ENCODE measurements at places on chromosomes 12 and 14. TPM values are rescaled to one million over a fixed set of nuclear protein-coding genes. Genes with fewer than 3 reads are reported as not detected.

The AQP2 gene
- not detected for polyA plus RNA-seq

DNA sequence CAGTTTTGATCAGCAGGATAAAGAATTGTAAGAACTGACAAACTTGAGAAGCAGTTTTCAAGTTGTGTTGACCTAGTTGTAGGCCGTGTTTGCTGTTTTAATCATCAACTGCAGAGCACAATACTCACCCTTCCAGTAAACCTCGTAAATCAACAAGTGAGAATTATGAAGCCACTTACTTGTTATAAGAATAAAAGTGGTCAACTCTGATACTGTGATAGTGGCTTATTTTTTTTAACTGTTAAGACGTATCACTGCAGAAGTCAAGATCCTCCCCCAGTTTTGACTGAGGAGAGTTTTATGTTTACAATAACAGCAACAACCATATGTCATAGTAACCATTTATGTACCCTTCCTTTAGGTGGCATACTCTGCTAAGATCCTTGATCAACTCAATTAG lies 100.8 kb upstream of the DACT1 start:
- no peak overlapping the region for H3K27ac ChIP-seq
- no peaks in the 10 kb centered on the region for H3K4me1 ChIP-seq
- no peaks in the 10 kb centered on the region for H3K36me3 ChIP-seq
- H3K4me3 ChIP-seq, result no peak overlapping the region
- no peaks in the 10 kb centered on the region for H3K27me3 ChIP-seq
- DNase-seq, result no peak

DNA sequence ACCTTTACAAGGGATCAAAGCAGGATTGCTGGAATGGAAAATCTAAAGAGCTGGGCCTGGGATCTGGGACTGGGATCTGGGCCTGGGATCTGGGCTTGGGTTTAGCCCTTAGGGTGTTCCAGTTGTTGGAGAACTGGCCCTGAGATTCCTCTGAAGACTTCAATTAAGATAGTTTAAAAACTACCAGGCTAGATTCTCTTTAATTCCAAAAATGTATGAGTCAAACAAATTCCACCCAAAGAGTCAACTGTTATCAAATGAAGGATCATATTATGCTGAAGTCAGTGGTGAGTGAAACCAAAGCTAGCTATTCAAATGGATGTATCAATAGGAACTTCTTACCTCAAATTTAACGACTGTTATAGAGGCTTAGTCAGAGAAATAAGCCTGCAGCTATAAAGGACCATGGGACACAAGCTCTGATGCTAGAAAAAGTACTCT lies 40.5 kb downstream of the LIMA1 start:
- H3K36me3 ChIP-seq, result peaks cover 3% of the 10 kb centered on the region
- DNase-seq, result no peak
- H3K4me3 ChIP-seq, result no peak overlapping the region
- peaks cover 42% of the 10 kb centered on the region for H3K4me1 ChIP-seq

DNA sequence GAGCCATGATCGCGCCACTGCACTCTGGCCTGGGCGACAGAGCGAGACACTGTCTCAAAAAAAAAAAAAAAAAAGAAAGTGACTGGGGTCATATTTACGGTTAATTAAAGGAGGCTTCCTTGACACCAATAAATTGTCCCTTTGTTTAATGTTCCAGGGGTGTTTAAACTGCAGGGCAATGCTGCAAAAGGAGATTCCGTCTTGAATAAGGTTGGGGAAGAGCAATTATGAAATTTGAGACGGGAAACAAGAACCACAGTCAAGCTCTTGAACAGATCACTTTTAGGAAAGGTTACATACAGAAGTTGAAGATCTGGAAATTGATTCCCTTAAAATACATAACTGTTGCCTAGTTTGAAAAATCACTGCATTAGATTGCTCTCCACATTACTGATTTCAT lies 292.9 kb downstream of the DAD1 start:
- peaks cover 26% of the 10 kb centered on the region for H3K4me1 ChIP-seq
- no peak for DNase-seq
- H3K27me3 ChIP-seq, result no peaks in the 10 kb centered on the region

DNA sequence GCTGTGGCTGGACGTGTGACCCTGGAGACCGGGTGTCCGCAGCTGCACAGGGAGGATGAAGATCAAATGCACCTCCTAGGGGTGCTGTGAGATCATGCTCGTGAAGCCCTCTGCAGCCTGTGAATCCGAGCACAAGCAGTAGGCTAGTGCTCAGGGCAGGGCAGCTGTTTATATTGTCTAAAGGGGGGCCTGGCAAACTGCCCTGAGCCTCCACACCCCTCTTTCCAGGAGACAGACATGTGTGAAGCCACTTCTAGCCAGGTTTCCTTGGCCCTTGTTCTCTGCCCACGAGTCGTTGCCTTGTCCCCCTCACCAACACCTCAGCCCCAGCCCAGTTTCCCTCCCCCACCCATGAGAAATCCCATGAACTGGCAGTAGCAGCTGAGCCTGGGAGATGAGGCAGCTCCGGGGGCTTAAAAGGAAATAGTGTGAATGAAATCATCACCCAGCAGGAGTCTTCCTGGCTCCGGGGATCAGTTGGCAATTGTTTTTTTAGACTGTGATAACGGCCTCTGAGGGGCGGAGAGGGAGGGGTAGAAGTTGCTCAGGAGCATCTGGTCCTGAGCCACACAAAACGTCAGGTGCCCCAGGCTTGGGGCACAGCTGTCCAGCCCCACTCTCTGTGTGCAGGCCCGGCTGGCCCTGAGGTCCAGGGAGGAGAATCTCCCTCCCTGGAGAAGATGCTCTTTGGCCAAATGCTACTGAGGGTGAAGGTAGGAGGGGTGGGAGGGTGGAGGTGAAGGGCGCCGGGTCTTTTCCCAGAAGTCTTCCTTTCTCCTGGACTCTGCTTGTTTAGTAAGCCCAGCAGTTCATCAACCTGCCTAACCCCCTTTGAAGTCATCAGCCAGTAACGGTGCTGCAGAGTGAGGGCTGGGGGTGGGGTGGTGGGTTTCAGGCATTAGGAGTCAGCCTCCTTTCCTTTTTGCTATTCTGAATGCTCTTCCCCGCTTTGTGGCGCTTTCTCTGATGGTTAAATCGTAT lies 4.0 kb downstream of the FGF6 start:
- H3K27me3 ChIP-seq, result peaks cover 10% of the 10 kb centered on the region
- H3K4me3 ChIP-seq, result no peak overlapping the region
- DNase-seq, result no peak
- no peak overlapping the region for H3K27ac ChIP-seq

DNA sequence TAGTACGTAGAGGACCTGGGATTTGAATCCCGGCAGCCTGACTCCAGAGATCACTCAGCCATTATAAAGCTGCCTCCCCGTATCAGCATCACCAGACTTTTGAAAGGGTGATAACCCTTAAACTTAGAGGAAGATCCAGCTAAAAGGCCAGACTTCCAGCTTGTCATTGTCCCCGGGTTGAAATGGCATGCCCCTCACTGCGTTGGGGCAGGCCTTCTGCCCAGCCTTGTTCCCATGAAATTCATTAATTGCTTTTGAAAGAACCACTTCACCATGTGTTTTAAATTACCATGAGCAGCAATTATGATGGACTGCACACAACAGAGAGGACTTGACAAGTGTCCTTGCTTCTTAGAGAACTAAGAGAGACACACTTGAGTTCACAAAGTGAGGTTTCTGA lies 269.6 kb upstream of the CRY1 start:
- no peaks in the 10 kb centered on the region for H3K27me3 ChIP-seq
- H3K4me3 ChIP-seq, result no peak overlapping the region
- H3K36me3 ChIP-seq, result no peaks in the 10 kb centered on the region
- peaks cover 16% of the 10 kb centered on the region for H3K4me1 ChIP-seq
- no peak for DNase-seq

GRCh38 chr12:62291864-62292760 lies 31.9 kb downstream of the USP15 start:
- peaks cover 10% of the 10 kb centered on the region for H3K4me1 ChIP-seq
- DNase-seq, result no peak
- no peaks in the 10 kb centered on the region for H3K27me3 ChIP-seq

Measured in keratinocyte (primary cell).